ENCODE measurements at places on chromosomes 3 and 15.

DNA sequence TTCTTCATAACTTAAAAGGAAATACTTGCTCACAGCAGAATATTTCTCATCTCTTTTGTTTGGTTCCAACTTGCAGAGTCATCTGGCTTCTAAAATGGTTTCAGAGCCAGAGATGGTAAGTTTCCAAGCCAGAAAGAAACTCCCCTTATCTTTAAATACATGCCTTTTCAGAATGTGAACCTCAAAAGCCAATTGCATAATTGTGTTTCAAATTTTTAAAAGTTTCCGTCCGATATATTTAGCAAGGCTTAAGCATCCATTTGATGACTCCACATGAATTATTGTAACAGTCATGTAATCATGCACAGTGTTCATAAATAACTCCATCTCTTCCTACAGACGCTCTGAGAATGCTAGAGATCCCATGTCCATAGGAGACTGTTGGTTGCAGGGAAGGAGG is 40.6 kb upstream of the C3orf80 start:
- DNase-seq: peak; percentile 6

DNA sequence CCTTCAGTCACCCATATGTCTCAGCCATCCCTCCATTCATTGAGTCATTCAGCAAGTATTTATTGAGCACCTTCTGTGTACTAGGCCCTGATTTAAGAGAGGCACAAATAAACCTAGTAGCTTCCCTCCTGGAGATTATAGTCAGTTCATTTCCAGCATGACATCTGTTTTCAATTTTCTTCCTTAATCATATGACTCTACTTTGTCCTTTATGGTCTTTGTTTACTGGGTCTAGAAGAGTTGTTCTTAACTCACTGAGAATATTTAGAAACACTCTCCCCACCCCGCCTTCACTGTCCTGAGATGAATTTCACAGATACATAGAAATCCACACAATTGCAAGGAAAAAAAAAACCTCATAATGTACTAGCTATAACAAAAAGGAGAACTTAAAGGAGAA is 44.8 kb upstream of the ADAMTS9 start:
- DNase-seq: no peak

- no peak for DNase-seq
Observed at GRCh38 chr15:81752546-81752942, 293.3 kb downstream of the MEX3B start.

DNA sequence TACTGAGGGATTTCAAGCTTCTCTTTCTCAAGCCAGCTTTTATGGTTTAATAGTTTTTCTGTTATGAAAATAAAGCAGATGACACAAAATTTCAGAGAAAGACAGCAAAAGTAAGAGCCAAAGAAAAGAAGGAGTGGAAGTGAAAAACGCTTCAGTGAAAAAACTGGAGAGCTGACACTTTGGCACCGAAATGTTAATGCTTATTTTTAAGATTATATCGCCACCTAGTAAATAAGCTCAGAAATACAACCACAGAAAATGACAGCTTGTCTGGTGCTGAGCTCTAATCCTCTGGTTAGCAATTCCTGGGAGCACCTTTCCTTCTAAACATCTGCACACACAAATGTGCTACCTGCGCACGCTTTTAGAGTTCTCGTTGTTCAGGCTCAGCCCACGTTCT is 101.6 kb downstream of the ZPLD1 start:
- DNase-seq: peak; percentile 1

- DNase-seq: no peak
Observed at GRCh38 chr15:38216763-38217162, 35.9 kb upstream of the SPRED1 start.

DNA sequence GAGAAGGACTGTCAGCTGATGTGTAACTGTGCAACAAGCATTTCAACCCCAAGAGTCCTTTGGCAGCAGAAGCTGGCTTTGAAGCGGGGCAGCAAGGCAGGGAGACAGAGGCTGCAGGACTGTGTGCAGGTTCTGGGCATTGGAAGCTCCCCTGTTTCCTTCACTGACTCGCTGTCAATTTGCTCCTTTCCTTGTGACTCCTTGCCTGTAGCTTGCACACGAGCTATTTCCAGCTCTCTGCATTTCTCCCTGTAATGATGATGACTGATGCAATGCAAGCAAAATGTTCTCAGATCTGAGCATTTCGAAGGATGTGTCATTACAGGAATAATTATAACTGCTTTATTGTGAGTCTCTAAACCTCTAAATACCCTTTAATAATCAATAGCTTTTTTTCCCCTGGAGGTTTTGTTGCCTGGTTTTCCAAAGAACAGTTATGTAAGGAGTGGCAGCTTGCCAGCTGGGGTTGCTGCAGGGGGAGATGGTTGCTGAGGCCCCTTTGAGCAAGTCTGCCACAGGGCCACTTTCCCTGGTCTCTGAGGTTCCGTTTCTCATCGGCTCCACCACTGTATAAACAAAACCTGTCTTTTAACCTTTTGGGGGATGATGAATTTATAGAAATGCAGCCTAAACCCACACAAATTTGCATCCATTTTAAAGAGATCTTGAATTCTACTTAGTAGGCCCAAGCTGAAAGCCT is 2.8 kb downstream of the APOD start:
- no peak for DNase-seq

DNA sequence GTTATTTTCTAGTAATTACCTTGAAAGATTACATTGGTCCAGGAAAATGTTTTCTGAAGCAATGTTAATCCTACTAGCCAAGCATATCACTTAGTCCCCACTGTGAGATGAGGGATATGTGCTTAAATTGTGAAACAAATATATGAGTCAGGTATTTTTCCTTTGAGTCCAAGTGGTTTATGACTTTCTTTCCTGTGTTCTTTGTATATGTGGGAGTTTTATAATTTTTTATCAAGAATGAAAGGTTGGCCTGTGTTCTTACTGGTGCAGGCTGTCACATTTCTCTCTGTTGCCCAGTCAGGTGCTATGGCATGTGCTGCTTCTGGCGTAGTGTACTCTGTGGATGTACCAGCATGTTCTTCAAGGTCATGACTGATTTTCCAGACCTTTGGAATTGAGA is 147.4 kb downstream of the CMSS1 start:
- DNase-seq: no peak

DNA sequence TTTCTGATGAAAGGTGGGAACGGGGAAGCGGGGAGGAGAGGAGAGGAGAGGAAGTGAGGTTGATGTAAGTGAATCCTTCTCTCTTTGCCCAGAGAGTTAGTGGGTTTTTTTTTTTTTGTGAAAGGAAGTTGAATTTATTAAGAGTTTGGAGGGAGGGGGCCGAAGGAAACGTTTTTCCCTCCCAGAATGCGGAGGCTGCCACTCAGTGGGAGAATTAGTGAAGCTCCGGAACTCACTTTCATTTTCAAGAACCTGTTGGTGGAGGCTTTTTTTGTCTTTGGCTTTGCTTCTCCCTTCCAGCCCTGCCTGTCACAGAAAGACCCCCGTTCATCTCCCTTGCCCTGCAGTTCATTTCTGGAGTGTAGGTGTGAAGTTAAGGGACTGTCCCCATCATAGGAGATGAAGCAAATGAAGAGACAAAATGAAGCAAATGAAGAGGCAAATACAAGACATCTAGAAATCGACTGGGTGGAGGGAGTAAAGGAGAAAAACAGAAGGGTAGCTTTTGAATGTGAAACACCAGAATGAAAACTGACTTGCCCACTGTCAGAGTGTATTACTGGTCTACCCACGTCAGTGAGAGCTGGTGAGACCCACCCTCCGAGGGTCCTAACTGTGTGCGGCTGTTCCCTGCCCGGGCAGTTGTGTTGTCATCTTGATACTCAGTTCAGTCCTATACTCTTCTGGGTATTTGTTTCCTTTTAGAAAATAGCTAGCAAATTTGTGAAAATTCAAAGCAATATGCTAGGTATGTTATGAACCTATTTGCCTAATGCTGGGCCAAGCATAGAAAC is 91.5 kb downstream of the ITPR1 start:
- peak; percentile 7 for DNase-seq

- no peak for DNase-seq
Observed at GRCh38 chr15:90113166-90113565, 10.9 kb upstream of the IDH2 start.

- DNase-seq: no peak
Observed at GRCh38 chr3:36777424-36778218, 13.3 kb upstream of the DCLK3 start.

- DNase-seq: peak; percentile 63
Observed at GRCh38 chr15:66369773-66370651, 13.5 kb upstream of the TIPIN start.

- DNase-seq: no peak
Observed at GRCh38 chr3:193174140-193174539, 66.9 kb upstream of the PLAAT1 start.

DNA sequence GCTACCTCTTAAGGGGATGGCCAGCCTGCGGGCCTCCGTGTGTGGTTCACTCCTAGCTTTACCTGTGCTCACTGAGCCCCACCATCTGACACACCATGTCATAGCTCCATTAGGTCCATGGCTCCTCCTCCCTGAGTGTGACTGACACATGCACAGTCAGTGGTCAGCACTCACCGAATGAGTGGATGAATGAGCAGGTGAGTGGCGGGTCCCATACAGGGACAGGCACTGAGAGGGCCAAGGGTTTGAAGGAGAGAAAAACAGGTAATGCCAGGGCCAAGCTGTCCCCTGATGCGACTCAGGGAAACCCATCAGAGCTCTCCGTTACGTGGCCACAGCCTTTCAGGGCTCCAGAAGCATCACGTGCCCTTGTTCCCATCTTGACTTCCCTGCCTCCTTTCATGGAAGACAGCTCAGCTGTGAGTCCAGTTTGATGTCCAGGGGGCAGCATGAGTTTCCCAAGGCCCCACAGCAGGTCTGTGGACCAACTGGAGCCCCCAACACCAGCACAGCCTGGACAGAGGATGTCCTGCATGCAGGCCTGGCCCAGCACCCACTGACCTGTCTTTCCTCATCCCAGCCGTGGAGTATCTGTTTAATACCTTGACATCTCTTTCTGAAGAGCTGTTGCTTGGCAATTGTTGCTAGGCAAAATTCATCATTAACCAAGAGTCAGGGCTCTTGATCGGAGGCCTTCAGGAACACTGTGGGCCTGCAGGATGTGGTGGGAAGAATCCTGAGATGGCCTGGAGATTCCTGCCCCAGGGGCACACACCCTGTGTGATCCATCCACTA is 84.4 kb downstream of the PLXNA1 start:
- DNase-seq: no peak

DNA sequence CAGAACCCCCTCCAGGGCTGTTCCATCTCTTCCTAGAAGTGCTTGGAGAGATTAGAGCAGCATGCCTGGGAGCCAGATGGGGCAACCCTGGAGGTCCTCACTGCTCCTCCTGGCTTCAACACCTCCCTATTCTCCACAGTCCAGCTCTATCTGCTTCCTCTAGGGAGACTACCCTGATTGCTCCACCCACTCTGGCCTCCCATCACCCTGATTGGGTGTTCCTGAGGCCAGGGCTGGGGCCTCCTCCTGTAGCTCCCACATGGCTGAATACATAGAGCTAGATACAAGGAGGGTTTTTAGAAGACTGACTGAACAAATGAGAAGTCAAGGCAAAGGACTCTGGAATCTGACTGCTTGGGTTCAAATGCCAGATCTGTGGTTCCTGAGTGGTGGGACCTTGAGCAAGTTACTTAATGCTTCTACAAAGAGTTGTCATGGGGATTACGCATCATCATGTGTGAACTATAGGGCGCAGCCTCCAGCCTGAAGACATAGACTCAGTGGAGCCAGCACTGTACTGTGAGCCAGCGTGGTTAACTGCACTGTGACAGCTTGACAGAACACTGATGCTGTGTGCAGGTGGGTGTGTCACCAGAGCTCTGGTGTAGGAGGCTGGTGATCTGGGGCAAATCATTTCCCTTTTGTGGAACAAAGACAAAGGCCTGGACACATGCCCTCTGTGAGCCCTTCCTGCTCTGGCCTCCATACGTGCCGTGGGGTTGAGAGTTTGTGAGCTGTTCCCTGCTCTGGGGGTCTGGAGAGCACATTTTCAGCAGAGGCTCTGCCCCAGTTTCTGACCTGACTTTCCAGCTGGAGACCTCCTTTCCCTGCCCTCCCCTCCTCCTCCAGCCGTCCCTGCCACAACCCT is 74.8 kb downstream of the SCN5A start:
- no peak for DNase-seq

DNA sequence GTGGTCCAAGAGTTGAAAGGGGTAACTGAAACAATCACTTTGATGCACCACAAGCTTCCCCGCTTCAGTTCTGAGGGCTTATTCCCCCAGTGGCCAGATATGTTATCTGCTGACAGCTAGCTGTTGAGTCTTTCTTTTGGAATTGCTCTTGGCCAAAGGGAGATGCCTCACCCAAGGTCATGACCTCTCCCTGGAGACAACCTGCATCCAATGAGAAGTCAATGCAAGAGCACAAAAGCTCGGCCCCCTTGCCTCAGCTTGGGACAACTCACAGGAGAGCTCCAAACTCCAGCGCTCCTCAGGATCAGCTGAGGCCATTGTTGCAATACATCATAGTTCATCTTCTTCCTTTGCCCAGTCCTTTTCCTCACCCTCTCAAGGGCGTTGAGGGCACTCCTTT is 31.0 kb upstream of the THBS1 start:
- no peak for DNase-seq

DNA sequence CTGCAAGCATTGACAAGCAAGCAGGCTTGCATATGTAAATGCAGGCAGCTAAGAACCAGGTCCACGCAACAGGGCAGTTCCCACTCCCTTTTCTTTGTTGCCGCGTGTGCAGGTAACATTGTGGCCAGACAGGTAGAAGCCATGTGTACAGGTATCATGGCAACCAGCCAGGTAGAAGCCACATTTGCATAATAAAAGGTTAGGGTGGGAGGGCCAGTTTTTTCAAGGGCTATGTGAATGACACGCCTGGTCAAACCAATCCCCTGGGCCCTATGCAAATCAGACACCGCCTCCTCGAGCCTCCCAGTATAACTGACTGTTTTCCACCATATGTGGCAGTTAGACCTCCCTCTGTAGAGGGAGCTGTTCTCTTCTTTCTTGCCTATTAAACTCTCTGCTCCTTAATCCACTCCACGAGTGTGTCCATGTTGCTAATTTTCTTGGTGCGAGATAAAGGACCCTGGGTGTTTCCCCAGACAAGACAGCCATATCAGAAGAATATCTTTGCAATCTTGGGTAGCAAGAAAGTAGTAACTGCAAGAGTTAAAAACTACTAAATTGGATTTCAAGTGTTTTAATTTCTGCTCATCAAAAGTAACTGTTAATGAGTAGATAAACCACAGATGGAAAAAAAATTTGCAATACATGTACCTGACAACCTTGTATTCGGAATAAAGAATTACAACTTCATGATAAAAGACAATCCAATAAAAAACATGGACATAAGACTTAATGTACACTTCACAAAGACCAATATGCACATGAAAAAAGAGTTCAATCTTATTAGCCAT is 21.8 kb downstream of the PCOLCE2 start:
- DNase-seq: no peak

DNA sequence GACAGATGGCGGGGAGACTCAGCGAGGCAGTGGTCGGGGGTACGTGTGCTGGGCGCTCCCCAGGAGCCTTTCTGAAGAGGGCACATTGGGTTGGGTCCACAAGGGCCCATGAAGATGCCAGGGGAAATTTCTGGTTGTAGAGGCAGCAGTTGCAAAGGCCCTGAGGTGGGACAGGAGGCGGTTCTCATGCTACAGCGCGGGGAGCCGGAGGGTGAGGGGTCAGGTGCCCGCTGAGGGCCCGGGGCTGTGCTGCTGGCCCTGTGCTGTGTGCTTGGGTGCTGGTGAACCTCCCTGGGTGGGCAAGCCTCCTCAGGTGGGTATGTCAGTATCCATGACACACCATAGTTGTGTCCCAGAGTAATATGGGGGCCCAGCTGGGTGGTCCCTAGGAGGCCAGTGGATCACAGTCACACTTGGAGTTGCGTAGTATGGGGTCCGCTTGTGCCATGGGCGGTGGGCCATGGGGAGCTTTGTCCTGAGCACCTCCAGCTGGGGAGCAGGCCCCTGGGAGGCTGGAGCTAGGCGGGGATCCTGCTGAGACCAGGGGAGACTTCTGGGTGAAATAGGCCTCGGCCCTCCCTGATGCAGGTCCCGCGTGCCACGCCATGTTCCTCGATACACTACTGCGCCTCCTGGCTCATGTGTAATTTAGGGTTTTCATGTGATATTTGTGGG is 44.3 kb downstream of the PLXNA1 start:
- DNase-seq: no peak
